CD8-positive, alpha-beta memory T cell (primary cell): ENCODE measurements at places on chromosomes 2 and 18. TPM values are rescaled to one million over a fixed set of nuclear protein-coding genes. Genes with fewer than 3 reads are reported as not detected.

DNA sequence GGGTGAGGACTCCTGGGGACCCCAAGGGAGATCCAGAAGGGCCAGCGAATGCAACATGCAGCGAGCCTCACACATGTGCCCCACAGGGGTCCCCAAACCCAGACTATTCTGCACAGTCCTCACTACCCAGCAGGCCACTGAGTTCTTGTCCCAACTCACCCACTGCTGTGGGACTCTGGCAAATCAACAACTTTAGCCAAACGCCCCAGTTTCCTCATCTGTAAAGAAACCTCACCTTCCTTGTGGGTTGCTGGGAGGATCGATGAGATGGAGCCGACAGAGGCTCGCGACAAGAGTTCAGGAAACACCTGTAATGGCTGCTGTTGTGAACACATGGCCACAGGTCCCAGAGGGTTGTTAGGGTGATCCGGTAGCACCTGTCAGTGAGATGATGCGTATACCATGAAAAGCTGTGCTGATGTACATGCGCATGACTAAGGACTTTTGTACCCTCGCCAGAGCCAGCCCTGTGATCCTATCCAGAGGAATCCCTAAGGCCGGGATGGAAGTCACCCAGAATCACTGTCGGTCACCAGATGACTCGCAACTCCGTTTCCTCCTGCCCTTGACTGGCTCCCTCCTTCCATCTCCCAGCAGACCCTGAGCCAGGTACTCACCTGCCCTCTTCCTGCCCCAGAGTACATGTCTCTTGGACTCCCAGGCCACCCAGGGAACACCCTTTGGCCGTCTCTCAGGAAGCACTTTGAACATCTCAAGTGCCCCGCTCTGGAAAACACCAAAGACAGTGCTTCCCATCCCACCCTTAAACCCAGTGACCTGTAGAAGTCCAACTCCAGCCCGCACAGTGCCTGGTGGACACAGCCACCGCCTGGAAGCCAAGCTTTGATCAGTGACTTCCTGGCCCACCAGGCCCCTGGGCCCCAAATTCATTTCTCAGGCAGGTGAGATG lies 103.3 kb upstream of the ID2 start:
- H3K27me3 ChIP-seq, result no peaks in the 10 kb centered on the region
- H3K27ac ChIP-seq, result no peak overlapping the region
- H3K4me1 ChIP-seq, result peaks cover 28% of the 10 kb centered on the region
- H3K36me3 ChIP-seq, result no peaks in the 10 kb centered on the region

DNA sequence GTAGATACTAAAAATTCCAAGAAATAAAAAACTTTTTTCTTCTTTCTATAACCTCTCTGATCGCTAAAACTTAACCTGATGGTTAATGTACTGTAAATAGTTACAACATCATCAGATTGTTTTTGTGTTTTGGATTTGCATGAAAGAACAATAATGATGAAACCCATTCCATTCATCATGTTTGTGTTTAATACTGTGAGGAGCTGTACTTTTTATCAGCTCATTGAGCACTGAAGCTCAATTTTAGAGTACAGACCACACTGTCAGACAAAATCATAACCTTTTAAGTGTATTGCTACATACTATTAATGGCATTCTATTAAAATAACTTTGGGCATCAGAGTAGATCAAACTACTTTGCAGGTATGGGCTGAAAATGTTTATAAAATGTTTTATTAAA lies 14.8 kb upstream of the BBS5 start:
- no peaks in the 10 kb centered on the region for H3K4me1 ChIP-seq
- no peak overlapping the region for H3K4me3 ChIP-seq
- no peaks in the 10 kb centered on the region for H3K27me3 ChIP-seq
- H3K27ac ChIP-seq, result no peak overlapping the region
- DNase-seq, result no peak
- H3K36me3 ChIP-seq, result no peaks in the 10 kb centered on the region

DNA sequence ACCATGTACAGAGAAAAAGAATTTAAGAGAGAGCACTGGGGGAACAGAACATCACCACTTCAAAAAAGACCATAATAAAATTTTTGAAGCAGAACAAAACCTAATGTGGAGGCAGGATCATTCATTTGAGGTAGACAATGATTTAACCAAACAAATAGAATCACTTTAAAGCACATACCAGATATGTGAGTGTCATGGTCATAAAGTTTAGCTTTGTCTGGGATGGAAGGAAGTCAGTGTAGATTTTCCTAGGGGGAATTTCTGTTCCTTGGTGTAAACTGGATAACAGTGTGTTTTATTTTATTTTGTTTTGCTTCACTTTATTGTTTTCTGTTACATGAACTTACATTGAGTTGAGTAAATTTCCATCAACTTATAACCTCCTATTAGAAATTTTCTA lies 120.8 kb downstream of the CRIM1 start:
- H3K27ac ChIP-seq, result no peak overlapping the region
- H3K36me3 ChIP-seq, result no peaks in the 10 kb centered on the region
- H3K4me3 ChIP-seq, result no peak overlapping the region
- no peaks in the 10 kb centered on the region for H3K27me3 ChIP-seq

DNA sequence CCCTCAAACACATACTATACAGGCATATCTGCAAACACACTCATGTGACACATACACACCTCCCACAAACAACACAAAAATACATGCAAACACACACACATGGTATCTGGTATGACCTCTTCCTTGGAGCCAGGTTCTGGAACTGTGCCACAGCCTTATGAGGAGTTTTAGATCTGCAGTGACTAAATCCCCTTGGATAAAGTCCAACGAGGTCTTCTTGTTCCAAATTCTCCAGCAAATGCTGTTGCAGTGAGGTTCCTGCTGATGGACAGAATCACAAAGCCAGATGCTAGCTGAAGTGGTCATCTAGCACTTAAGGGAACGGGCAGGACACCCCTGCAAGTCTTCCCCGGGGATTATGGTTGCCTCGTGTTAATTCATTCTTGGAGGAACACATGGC lies 54.5 kb upstream of the DAPL1 start:
- H3K36me3 ChIP-seq, result no peaks in the 10 kb centered on the region
- no peak overlapping the region for H3K27ac ChIP-seq
- H3K4me1 ChIP-seq, result no peaks in the 10 kb centered on the region
- no peaks in the 10 kb centered on the region for H3K27me3 ChIP-seq

The ERCC3 gene
- 58.1 TPM for total RNA-seq

The TMEM150A gene
- 6.3 TPM for total RNA-seq

The ST8SIA3 gene
- total RNA-seq, result not detected
